Colonic mucosa (tissue), 4 donors: ENCODE measurements at places on chromosomes 2 and 18.

- DNase-seq: no peak
These were observed 9.8 kb downstream of the ASTL start for GRCh38 chr2:96128456-96128855.

DNA sequence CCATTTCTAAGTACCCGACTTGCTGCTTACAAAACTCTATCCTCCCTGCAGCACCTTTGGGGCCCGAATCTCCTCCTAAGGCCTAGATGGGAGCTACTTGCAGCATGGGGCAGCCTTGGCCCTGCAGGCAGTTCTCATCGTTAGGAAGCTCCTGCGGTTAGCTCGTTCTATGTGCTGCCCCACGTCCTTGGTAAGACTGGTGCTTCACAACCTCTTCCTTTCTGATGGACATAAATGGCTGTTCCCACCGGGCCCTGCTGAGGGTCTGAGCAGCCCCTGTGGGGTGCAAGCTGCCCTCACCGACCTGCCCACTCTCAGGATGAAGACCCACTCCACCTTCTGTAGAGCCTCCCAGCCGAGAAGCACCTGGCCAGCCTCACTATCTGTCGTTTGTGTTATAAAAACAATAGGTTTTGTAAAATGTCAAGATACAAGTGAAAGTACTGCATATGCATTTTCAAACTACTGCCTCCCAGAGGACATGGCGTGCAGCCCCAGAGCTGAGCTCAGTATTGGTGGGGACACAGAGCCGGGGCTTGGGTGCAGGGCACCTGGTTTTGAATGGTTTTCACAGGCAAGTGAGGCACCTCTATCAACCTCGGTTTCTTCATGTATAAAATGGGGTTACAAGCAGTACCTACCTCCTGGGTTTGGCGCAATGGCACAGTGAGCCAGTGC is 19.4 kb downstream of the OTOF start:
- DNase-seq: no peak

GRCh38 chr2:223238301-223238700 is 186.3 kb downstream of the KCNE4 start:
- no peak for DNase-seq

GRCh38 chr2:235784788-235785187 is 290.9 kb downstream of the AGAP1 start:
- no peak for DNase-seq

DNA sequence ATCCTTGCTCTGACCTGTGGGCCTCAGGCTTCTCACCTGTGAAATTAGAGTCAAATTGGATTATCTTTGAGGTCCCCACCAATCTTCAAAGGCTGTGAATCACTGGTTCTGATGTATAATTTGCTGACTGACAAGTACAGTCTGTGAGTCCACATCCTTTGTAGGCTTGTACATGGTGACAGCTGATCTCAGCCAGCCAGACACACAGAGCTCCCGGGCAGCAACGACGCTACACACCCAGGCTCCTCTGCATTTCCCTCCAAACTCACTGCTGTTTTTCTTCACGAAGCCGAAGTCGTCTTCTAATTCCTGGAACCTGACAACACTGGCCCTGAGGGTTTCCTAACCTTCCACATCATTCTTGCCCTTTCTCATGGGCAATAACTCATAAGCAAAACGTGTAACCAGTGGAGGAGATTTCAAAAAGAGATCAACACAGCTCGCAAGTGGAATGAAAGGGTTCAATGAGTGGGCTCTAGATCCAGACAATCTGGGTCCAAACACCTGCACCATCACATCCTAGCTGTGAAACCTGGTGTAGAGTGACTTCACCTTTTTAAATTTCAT is 37.9 kb upstream of the EVA1A start:
- DNase-seq: no peak

DNA sequence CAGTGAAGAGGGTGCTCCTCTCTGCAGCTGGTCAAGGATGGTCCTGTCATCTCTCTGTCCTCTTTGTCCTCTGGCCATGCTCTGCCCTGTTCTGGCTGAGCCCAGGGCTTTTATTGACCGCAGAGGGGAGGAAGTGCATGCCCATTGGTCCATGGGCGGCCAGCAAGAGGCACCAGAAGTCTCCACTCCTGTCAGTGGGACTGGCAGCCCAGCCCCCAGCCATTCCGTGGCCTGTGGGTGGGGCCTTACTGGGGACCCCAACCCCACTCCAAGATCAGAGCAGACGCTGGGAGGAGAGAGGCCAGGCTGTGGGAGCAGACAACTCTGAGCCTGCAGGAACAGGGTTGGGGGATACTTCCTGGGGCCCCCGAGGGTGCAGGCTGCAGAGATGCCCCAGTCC is 156.9 kb downstream of the CTNNA2 start:
- DNase-seq: no peak
